ENCODE measurements at places on chromosomes 6 and 20.

GRCh38 chr6:139294090-139294489, 2.3 kb upstream of the TXLNB start:
- DNase-seq: no peak

DNA sequence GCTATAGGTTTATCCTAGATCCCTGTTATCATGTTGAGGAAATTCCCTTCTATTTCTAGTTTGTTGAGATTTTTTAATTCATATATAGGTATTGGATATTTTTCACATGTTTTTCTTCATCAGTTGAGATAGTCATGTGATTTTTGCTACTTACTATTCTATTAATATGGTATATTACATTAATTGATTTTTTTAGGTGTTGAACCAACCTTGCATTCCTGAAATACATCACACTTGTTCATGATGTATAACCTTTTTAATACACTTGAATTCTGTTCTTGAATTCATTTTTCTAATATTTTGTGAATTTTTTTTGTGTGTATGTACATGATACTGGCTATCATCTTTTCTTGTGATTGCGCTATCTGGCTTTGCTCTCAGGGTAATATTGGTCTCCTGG, 25.5 kb upstream of the CAP2 start:
- DNase-seq: no peak

DNA sequence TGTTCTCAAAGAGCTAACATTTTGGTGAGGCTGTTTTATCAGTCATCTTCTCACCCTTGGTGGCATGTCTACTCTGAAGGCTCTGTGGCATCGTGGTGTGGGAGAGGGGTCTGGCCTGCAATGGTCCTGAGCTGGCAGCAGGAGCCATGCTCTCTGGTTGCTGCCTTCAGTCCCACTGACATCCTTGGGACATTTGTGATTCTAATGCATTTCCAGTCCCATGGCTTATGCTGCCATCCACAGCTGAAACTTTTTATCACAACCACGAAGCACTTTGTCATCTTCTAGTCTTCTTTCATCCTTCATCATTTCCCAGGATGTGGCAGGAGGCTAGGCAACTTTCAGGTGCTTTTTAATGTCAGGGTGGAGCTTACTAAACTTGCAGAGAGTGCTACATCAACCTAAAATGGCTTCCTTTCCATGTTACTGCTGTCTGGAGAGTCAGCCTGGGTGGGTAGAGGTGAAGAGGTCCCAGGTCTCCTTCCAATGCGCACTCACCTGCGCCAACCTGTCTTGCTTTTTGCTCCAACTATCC, 77.1 kb downstream of the GPR63 start:
- no peak for DNase-seq

GRCh38 chr20:8425016-8425415, 292.9 kb downstream of the PLCB1 start:
- DNase-seq: no peak

- peak; percentile 7 for DNase-seq
These were observed 58.2 kb downstream of the DNAH8 start for GRCh38 chr6:38773338-38773737.

DNA sequence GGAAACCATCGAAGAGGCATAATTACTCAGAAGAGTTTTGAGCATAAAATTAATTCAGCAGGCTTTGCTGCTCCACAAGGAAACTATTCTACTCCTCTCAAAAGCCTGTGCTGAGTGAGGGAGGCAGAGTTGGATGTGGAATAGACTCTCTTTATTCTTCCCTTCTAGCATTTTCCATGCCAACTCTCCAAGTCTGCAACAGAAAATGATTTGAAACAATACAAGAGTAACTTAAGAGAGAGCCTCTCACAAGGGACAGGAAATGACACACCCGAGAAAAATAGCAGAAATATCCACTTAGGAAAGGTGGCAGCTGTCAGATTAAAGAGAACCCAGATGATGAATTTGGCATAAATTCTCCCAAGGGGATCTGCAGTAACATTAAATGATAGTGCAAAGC, 26.3 kb upstream of the LAMP5 start:
- no peak for DNase-seq

- DNase-seq: no peak
These were observed 63.0 kb downstream of the RIPOR2 start for GRCh38 chr6:24872779-24873178.

- DNase-seq: no peak
These were observed 19.7 kb upstream of the SLC22A3 start for GRCh38 chr6:160328447-160328846.

GRCh38 chr6:133169901-133170300, 71.3 kb upstream of the EYA4 start:
- no peak for DNase-seq

All from fibroblast of mammary gland (primary cell).